Stimulated activated naive CD4-positive, alpha-beta T cell treated with Interleukin-2 at 50 U/mL for 16 hours (primary cell): ENCODE measurements at places on chromosomes 7 and 10.

- DNase-seq: no peak
Measured at GRCh38 chr10:86953747-86954680, 3.4 kb downstream of the MMRN2 start.

DNA sequence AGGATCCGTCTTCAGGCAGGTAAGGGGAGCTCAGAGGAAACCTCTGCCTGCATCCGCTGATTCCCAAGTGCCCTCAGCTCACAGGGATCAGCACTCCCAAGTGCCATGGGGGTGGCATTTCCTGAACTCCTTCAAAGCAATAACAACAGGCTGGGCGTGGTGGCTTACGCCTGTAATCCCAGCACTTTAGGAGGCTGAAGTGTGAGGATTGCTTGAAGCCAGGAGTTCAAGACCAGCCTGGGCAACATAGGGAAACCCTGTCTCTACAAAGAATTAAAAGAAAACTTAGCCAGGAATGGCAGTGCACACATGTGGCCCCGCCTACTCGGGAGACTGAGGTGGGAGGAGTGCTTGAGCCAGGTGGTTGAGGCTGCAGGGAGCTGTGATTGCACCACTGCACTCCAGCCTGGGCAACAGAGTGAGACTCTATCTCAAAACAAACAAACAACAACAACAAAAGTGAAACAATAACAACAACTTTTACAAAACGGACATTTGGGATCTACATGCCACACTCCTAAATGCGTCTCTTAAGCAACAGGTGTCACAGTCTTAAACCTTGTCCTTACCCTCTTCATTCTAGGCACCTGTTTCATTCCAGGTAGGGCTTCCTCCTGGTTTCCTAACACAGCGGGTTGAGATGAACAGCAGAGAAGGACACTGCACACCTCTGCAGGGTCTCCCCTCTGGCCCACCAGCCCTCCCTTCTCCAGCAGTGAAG, 73.8 kb downstream of the PAXIP1 start:
- no peak for DNase-seq

DNA sequence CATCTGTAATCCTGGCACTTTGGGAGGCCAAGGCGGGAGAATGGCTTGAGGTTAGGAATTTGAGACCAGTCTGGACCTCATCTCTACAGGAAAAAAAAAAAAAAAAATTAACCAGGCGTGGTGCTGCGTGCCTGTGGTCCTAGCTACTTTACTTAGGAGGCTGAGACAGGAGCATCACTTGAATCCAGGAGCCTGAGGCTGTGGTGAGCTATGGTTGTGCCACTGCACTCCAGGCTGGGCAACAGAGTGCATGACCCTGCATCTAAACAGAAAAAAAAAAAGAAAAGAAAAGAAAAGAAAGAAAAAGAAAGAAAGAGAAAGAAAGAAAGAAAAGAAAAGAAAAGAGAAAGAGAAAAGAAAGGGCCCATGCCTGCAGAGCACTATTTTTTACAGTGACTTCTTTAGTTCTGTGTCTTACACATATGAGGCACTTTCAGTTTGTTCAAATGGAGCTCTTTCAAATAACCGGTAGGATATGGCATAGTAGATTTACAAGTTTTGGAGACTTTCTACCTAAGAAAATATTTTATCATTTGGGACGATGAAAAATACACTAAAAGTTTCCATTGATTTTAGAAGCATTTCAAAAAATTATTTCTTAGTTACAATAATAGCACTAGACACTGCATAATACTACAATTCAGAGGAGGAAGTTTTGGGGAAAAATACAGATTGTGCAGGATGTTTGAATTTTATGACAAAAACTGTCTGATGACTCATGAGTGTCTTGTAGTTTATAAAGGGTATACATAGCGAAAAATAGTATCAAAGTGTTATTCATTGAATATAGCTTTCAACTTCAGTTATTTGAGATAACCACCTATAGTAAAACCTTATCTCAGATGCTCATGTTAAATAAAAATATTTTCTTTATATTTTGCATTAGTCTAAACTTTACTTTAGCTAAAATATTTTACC, 75.9 kb downstream of the MDFIC start:
- DNase-seq: no peak

DNA sequence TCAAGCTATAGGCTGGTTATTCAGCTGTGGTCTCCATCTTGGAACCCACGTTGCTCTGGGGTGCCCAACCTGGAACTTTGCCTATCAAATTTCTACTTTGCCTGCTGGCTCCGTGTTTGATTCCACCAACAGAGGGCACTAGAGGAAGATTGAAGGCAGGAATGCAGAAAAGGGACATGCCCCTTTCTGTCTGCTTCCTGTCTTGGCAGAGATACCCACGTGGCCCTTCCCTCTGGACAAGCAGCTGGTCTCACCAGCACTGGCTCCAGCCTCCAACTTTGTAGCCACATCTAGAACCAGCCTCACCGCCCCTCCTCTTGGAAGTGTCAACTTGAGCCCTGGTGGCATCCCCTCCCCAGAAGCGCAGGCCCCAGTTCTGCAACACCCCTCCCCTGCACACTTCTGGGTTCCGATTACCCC, 52.1 kb upstream of the ZNF438 start:
- peak; percentile 16 for DNase-seq

- no peak for DNase-seq
Measured at GRCh38 chr7:143437578-143437977, 5.7 kb upstream of the TAS2R60 start.

DNA sequence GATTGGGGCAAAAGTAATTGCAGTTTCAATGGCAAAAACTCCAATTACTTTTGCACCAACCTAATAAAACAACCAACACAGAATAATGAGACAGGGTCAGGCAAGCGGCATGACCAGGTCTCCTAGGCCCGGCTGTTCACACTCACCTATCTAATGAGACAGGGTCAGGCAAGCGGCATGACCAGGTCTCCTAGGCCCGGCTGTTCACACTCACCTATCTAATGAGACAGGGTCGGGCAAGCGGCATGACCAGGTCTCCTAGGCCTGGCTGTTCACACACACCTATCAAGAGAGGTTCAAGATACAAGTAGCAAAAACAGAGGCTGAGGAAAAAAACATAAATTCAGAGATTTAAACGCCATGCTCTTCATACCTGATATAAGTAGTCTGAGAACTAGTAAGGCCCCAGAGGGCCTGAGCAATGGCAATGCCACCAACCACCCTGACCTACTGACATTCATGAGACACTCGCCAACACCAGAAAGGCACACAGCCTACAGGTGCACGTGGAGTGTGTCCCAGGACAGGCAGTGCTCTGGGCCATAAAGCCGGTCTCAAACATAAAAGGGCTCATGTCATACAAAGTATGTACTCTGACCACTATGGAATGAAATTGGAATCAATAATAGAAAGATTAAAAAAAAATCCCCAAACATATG, 40.6 kb upstream of the NCAPG2 start:
- no peak for DNase-seq

DNA sequence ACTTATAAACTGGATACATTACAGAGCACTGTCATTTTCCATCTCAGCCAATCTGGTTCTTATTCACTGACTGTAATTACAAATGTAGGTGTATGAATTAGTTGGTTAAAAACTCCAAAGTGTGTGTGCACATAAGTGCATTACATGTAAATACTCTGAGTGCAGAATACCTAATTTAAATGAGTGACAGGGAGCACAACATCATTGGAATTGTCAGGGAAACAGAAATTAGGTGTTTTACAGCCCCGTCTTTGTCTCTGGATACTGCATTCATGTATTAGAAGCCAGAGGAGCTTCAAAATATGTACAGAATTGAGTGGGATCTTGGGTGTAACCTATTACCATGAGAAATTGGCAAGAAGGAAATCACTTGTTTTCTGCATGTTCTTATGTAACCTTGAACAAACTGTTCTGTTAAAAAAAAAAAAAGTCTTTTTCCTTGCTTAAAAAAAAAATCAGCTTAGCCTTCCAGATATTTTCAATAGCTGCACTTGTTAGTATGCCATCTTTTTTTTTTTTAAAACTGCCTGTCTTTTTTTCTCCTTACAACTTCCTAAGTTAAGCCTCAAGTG, 31.1 kb downstream of the CELF2 start:
- no peak for DNase-seq

- no peak for DNase-seq
Measured at GRCh38 chr10:99631496-99631895, 11.3 kb upstream of the SLC25A28 start.

DNA sequence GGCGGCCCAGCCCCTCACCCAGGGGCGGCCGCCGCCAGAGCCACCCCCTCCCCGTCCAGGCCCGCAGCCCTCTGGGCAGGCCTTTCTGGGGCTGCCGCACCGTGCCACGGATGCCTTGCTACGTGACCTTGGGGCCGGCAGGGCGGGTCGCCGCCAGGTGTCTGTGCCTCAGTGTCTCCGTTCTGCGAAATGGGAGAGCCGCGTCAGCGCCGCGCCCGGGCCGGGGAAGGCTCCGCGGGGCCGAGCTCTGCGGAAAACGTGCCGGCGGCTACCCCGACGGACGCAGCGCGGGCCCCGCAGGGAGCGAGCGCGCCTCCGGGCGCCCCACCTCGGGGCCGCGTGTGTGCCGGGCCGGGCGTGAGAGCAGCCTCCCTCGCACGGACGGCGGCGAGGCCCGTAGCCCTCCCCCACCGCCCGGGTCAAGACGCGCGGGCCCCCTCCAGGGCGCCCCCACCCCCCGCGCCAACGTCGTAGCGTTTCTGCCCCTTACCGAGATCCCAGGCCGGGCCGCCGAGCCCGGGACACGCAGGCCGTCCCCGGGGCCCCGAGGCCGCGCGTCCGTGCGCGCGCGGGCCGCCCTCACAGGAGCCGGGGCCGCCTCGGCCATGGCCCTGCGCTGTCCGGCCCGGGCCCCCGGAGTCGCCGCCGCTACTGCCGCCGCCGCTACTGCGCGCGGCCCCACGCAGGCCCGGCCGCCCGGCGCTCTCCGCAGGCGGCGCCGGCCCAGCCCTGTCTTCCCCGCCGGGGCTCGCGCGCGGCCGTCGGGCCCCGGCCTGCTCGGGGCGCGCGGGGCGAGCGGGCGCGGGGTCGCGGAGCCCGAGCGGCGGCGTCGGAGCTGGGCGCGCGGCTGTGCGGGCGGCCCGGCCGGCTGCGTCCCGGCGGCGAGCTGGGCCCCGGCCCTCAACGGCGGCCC, 1.1 kb downstream of the ZNF777 start:
- no peak for DNase-seq
